GM12891 (cell line): ENCODE measurements at places on chromosomes 12 and 14.

DNA sequence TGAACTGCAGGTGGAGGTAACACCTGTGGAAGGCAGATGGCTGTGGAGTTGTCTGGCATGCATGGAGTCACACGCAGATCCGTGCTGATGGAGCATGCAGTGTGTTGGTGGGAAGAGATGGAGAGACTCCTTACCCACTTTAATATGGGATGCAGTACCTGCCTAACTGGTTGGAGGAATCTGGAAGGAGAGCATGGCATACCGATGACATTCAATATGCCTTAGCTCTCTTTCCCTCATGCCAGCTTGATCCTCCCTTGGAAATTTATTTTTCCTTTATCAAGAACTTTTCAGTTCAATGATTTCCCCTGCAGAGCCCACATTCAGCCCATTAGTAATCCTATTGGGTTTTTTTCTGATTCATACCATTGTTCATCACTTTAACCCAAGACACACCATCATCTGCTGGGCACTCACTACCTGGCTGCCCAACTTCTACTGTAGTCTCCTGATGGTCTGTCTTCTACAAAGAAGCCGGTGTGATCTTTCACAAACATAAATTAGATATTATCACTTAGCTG, 25.9 kb upstream of the NR2C1 start:
- DNase-seq: no peak

DNA sequence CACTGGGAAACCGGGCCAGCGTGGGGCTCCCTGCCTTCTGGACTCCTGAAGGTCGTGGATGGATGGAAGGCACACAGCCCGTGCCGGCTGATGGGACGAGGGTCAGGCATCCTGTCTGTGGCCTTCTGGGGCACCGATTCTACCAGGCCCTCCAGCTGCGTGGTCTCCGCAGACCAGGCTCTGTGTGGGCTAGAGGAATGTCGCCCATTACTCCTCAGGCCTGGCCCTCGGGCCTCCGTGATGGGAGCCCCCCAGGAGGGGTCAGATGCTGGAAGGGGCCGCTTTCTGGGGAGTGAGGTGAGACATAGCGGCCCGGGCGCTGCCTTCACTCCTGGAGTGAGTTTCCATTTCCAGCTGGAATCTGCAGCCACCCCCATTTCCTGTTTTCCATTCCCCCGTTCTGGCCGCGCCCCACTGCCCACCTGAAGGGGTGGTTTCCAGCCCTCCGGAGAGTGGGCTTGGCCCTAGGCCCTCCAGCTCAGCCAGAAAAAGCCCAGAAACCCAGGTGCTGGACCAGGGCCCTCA, 26.9 kb downstream of the HIP1R start:
- no peak for DNase-seq

DNA sequence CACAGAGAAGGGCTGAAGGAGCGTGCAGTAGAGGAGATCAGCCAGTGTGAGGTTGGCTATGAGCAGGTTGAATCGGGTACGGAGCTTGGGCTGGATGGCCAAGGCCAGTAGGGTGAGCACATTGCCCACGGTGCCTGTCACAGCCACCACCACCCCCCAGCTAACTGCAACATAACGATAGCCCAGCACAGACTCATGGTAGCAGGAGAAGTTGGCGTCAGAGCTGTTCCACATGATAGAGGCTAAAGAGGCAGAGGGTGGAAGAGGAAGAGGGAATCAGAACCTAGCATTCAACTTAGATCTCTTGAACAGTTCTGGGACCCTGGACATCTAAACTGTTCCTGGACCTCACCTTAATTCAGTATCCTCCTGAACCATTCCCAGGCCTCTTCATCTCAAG, 668 bp downstream of the GPR84 start:
- DNase-seq: no peak

DNA sequence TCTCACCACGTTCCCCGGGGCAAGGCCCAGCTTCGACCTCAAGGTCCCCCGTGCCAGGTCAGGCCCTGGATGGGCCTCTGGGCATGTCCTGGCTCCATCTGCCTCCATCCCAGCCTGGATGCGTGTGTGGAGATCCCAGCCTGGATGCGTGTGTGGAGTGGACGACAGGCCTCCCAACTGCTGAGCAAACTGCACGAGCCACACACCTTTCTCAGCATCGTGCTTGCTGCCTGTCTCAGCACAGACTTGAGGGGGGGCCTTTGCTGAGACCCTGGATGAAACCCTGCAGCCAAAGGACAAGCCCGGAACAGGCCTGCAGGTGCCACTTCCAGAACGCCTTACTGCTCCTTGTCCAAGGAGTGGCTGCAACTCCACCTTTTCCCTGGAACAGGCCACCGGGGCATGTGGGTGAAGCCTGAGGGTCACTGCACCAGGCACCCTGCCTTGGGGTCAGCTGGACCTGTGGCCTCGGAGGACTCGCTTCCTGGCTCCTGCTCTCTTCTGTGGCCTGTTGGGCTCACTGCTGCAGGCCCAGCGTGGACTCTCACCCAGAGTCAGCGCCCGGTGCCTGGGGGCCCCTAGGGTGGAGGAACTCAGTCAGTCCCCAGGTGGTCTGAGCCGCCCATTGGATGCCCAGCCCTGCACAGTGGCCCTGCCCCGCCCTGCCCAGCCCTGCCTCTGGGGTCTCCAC, 176.0 kb downstream of the KIF26A start:
- no peak for DNase-seq

GRCh38 chr12:88538250-88538649, 42.0 kb downstream of the KITLG start:
- DNase-seq: no peak

- no peak for DNase-seq
Measured at GRCh38 chr14:57161583-57162234, 107.0 kb downstream of the EXOC5 start.

DNA sequence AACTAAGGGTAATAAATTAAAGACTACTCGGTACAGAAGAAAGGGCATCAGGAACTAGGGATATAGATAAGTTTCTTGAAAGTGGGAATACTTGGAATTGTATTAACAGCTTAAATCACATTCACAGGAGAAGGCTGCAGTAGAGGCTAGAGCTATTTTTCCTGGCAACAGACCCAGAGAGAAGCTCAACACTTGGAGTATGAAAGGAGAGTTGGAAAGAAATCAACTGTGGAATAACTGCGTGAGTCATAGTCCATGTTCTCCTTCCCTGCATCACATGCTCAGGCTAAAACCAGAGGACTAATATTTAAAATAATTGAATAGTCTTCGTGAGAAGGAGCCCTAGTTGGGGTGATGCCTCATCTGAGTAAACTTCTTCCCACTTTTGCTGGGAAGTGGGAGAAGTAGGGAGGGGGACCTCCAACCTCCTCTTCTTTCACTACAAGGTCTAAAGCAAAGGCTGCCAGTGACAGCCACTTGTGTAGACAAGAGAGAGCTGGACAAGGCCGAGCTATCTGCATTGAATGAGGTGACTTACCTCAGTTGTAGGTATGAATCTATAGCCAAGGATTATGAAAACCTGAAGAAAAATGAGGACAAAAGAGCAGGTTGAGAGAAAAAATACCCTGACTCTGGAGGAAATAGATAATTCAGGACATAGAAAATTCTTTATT, 32.7 kb downstream of the DYRK2 start:
- no peak for DNase-seq

DNA sequence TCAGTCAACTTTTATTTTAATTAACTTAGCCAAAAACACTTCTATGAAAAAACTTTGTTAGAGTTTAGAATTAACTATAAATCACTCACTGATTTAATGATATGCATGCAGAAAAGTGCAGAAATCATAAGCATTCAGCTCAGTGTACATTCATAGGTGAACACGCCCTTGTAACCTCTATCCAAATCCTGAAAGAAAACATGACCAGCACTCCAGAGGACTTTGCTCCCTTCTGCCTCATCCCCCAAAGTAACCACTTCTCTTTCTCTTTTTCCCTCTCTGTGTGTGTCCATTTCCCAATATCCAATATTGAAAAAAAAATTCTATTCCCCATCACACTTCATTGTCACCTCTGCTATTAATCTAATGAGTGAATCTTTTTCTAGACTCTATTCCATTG, 197.1 kb upstream of the FAR2 start:
- DNase-seq: no peak

DNA sequence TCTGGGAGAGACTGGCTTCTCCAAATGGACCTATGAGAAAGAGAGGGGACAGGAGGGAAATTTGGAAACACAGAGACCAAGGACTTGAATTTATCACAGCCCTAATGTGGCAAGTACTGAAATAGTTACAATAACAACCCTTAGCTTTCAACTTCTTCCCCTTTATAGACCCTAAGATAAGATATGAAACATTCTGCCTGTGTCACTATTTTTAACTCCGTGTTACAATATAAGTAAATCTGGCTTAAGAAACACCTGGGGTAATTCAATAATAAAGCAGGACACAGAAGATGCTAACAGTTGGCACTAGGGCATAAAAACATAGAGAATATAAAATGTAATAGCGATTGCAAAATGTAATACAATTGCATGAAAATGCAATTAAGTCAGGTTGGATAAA, 216.4 kb downstream of the NOVA1 start:
- DNase-seq: no peak

DNA sequence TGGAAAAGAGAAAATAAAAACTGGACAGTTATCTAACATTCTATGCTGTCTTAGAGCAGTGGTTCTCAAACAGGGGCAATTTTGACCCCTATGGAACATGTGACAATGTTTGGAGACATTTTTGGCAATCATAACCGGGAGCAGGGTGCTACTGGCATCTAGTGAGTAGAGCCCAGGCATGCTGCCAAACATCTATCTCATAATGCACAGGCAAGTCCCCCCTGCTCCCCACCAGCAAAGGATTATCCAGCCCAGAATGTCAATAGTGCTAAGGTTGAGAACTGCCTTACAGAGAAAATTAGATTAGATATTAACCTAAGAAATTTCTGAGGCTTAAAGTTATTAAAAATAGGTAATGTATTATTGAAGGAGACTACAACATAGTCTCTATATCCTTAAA, 22.9 kb upstream of the CATSPERB start:
- no peak for DNase-seq

GRCh38 chr14:71550367-71550766, 381.9 kb upstream of the RGS6 start:
- DNase-seq: no peak

- DNase-seq: no peak
Measured at GRCh38 chr12:106301241-106301610, 1.3 kb upstream of the TCP11L2 start.

DNA sequence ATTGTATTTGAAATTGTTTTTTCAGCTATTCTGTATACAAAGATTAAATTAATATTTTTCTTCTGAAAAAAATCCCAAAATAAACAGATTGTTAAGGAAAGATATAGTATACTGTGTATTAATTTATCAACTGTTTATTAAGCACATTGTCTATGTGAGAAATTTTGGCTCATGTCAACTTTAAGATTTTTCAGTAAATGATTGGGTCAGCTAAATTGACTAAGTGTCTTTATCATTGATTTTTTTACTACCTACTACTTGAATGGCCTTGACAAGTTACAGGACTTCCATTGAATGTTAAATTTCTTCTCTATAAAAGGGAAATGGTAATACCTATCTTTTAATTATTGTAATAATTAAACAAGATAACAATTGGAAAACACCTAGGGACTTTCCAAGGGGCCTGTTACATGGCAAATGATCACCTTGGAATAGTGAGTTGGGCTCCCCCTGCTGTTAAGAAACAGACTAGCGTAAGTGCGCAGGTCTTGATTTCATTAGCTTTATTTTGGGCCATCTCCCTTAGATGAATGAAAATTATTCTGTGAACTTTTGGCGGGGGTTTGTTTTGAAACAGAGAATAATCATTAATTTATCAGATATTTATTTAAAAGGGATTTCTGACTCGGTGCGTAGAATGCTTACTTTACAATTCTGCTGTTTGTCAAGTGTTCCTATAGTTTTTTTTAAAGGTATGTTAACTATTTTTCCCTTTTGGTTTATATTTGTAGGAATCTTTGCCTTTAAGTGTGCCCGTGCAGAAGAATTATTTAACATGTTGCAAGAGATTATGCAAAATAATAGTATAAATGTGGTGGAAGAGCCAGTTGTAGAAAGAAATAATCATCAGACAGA, 14.5 kb upstream of the CCT2 start:
- no peak for DNase-seq

DNA sequence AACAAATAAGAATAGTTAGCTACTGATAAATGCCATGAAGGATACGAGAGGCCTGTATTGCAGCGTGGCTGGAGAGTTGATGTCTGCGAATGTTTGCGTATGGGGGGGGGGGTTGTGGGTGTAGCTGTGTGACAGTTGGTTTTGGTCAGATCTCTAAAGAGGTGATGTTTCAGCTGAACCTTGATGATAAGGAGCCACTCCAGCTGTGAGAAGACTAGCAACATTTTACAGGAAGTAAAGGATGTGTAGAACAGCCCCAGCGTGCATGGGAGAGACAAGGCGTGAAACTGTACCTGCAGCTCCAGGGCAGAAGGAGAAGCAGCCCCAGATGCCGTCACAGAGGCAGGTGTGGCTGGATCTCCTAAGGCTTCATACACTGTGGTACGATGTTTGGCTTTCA, 416.9 kb downstream of the TMEM132D start:
- no peak for DNase-seq

- no peak for DNase-seq
Measured at GRCh38 chr12:108645686-108646599, 12.2 kb upstream of the SELPLG start.

- no peak for DNase-seq
Measured at GRCh38 chr12:18296909-18297280, 35.6 kb downstream of the PIK3C2G start.

GRCh38 chr12:114729731-114730130, 45.8 kb upstream of the TBX3 start:
- DNase-seq: no peak

DNA sequence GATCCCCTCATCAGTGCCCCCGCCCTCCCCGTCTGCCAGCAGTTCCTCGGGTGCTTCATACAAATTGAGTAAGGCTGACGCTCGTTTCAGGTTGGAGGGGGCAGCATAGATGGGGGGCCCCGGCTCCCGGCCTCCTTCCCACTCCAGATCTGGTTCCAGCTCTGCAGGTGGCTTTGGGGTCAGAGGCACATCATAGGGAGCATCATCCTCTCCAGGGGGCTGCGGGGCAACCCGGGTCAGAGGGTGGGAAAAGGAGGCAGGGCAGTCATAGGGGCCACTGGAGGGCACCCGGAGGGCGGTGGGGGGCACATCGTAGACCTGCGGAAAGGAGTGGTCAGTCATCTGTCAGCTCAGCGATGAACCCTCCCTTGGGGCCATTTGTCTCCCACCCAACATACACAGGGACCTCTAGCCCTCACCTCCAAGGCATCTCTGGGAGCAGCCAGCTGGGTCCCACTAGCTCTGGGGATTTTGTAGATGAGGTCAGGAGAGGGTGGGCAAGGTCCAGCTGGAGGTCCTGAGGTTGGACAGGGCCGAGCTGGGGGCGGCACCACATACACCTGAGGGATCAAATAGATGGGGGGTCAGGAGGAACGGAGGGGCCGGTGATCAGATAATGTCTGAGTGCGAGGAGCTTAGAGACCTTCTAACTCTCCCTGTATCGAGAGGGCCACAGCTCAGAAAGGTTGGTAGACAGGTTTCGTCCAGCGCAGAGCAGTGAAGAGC, 5.1 kb downstream of the EFS start:
- no peak for DNase-seq
